Fibroblast of pulmonary artery (primary cell): ENCODE measurements at places on chromosomes 6 and 20.

DNA sequence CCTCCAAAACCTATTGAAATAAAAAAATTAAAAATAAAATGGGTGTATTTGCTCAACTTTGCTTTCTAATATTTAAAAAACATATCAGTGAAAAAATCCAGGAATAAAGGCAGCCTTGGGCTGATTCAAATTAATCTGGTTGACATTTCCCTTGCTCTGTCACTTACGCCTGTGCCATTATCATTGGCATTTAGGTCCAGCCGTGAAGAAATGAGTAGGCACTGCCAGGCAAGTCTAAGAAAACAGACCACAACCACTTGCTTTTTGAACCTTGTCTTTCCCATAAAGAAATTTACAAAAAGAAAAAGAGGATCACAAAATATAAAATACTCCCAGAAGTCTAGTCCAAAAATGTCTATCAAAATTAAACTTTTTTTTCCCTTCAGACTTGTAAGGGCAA lies 59.2 kb upstream of the HBS1L start:
- DNase-seq: no peak

DNA sequence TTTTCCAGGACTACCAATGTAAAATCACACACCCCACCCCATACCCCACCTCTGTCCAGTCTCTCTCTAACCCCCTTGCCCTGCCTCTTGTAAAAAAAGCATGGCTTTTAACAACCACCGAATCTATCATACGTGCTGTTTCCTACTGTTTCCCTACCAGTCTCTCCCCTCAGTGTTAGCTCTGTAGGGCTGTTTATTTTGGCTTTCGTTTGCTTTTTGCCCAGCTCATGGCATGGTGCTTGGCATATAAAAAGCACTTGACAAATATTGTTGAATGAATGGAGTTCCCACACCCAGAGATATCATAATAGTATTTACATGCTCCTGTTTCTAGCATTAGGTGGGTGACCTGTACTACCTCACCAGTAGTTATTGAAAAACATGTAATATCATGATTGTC lies 148.2 kb downstream of the OPRM1 start:
- no peak for DNase-seq

- DNase-seq: no peak
Measured at GRCh38 chr20:25195962-25196785, 662 bp downstream of the ENTPD6 start.

GRCh38 chr6:63571361-63572043 lies 778 bp upstream of the LOC128125822 start:
- peak; percentile 86 for DNase-seq

DNA sequence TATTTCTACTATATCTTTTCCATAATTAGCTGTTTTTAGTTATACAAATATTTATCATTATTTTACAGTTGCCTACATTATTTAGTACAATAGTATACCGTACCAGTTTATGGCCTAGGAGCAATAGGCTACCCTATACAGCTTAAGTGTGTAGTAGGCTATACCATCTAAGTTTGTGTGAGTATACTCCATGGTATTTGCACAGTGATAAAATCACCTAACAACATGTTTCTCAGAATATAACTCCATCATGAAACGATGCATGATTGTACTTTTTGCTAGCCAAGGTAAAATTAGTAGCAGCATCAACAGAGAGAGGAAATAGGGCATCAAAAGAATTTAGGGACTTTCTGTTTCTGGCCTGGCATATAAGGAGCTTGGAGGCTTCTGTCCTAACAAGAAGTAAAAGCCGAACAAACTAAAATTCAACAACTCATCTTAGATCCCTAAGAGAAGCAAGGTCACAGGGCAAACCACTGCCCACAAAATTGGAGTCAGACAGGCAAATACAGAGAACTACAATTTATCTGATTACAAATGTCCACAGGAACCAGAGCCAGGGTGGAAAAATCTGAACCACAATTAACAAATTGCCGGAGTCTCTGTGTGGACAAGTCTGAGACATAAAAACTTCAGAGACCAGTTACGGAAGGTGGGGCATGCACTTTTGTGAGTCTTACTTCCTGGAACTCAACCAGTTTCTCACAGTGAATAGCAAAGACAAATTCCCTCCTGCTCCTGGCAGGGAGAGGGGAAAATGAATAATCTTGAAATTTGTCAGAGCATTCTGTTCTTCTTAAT lies 671.4 kb downstream of the RFPL4B start:
- DNase-seq: peak; percentile 91

- DNase-seq: no peak
Measured at GRCh38 chr6:7725412-7725811, 487 bp upstream of the BMP6 start.

- DNase-seq: no peak
Measured at GRCh38 chr20:38034108-38034649, 633 bp downstream of the RPRD1B start.

- DNase-seq: no peak
Measured at GRCh38 chr20:57874141-57874540, 164.3 kb upstream of the PMEPA1 start.

DNA sequence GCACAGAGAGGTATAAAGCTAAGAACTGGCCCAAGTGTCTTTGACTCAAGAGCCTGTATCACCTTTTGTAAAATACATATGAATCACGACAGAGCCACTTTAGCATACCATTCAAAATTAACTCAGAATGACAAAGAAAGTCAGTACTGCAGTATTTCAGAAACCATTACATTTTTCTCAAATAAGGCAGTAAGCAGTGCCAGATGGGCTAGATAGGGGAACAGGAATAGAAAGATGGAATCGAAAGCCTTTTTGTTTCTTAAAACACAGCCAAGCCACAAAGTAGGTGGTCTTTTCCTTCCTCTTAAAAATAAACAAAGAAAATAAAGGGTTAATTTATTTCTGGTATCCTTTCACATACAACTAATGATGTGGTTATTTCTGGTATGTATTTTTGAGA lies 10.3 kb downstream of the CLDN20 start:
- no peak for DNase-seq

- DNase-seq: no peak
Measured at GRCh38 chr6:106918115-106918514, 56.4 kb downstream of the CD24 start.

DNA sequence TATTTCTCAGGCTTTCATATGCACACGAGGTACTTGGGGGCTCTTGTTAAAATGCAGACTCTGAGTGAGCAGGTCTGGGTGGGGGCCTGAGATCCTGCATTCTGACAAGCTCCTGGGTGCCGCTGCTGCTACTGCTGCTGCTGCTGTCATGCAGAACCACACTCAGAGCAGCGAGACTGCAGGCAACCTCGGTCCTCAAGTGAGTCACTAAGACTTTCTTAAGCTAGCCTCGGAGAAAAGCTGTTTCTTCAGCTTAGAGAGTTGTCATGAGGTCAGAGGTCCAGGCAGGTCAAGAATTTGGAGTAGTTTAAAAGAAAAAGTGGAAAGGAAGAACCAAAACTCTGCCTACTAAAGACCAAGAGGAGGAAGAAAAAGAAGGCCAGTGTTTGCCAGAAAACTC lies 92.9 kb downstream of the SPTLC3 start:
- DNase-seq: peak; percentile 19

DNA sequence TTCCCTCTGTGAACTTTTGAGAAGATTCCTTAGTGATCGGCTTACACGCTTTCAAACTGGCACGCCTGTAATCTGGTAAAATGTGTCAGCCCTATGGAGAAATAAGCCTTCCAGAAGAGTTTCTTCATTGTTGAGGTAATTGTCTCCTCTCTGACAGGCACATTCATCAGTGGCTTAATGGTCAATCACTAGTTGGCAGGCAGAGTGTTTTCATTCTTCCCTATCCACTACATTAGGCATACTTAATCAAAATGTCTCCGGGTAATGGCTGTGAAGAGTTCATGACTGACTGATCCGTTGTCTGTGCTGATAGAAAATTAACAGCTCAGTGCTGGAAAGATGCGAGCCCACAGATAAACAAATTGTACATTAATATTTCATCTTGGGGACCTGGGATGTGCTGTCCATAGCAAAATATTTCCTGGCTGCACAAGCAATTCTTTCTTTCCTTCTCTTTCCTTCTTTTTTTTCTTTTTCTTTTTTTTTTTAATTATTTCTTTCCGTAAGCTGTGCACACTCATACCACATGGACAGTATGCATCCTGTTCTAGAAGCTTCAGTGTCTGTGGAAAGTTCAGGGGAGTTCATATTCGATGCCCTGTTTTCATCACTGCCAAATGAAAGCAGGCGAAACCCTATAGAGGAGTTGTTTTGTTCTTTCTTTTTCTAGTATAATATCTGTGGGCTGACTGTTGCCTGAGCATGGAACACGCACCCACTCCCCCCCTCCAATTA lies 31.4 kb downstream of the TSHZ2 start:
- peak; percentile 27 for DNase-seq

- DNase-seq: peak; percentile 81
Measured at GRCh38 chr20:11274141-11274594, 600.4 kb upstream of the JAG1 start.

- DNase-seq: no peak
Measured at GRCh38 chr6:145485288-145485687, 250.0 kb downstream of the EPM2A start.

DNA sequence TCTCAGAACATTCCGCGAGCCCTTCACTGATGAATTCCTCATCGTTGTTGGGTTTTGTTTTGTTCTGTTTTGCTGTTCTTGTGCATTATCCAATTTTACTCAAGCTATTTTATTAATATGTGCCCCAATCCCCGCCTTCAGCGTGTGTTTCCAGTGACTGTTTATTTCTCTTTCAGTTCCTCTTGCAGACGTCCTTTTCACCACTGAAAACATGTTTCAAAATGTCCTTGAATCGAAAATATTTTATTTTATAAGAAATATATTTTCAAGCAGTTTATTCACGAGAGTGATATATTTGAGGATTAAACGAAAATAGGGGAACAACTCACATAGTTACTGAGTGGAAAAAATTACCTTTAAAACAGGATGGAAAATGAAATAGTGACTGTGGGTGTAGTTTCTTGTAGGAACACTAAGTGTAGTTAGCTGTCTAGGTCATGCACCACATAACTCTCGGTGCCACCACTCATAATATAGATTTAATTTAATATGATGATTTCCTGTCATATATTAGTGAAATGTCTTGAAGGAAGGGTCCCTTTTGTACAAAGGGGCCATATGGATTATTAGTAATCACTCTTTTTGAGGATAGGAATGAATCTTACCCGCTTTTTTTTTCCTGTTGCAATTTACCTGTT lies 45.3 kb upstream of the HDDC2 start:
- no peak for DNase-seq

- DNase-seq: no peak
Measured at GRCh38 chr6:3644739-3645012, 106.8 kb downstream of the PXDC1 start.

GRCh38 chr6:82035526-82035925 lies 212.0 kb downstream of the IBTK start:
- no peak for DNase-seq

GRCh38 chr6:53825532-53826321 lies 30.9 kb downstream of the LRRC1 start:
- DNase-seq: no peak

DNA sequence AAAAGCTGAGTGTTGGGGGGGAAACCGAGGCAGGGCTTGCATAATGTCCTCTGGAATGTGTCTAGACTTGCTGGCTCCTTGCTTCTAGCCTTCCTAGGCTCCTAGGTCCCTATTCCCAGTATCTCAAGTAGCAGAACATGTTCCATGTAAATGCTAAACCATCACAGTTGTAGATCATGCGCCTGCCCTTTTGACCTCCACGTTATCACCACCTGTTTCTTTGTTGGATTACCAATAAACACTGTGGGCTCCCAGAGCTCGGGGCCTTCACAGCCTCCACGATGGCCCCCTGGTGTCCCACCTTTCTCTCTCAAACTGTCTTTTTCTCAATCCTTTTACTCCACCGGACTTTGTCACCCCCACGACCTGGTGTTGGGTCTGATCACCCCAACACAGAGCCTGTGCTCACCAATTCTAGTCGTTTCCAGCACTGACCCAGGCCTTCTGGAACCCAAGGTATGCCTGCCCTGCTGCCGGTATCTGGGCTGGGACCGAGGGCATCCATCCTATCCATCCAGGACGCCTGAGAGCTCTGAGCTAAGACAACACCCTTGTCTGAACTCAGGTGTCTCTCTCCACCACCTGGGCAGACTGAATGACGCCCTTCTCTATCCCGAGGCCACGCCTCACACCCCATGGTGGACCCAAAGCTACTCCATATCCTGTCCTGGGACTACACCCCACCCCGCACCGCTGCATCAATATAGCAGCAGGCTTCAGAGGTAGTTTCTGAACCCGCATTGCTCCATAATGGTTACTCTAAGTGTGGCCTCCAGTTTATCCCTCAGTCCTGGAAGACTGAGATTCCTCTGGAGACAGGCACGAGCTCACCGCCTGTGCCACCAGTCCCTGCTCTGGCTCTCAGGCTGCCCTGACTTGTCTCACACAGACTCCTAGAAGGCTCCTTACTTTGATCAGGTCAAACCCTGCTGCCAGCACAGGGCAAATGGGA lies 9.3 kb upstream of the PRR18 start:
- DNase-seq: no peak

- no peak for DNase-seq
Measured at GRCh38 chr6:14787677-14788076, 458.2 kb upstream of the JARID2 start.
